ENCODE measurements at places on chromosomes 3 and 15. TPM values are rescaled to one million over a fixed set of nuclear protein-coding genes. Genes with fewer than 3 reads are reported as not detected.

The AMIGO3 gene
- polyA plus RNA-seq: 0.54 TPM

The ADIPOQ gene
- 0.10 TPM for polyA plus RNA-seq

The SIDT1 gene
- 2.2 TPM for polyA plus RNA-seq

The MYZAP gene
- polyA plus RNA-seq: 64.5 TPM
